ENCODE measurements at places on chromosomes 4 and X.
A peak's percentile ranks its signal among the peaks of the same experiment; 100 is the strongest.

GRCh38 chr4:133865612-133866327 lies 335.8 kb downstream of the PABPC4L start:
- DNase-seq, result no peak

DNA sequence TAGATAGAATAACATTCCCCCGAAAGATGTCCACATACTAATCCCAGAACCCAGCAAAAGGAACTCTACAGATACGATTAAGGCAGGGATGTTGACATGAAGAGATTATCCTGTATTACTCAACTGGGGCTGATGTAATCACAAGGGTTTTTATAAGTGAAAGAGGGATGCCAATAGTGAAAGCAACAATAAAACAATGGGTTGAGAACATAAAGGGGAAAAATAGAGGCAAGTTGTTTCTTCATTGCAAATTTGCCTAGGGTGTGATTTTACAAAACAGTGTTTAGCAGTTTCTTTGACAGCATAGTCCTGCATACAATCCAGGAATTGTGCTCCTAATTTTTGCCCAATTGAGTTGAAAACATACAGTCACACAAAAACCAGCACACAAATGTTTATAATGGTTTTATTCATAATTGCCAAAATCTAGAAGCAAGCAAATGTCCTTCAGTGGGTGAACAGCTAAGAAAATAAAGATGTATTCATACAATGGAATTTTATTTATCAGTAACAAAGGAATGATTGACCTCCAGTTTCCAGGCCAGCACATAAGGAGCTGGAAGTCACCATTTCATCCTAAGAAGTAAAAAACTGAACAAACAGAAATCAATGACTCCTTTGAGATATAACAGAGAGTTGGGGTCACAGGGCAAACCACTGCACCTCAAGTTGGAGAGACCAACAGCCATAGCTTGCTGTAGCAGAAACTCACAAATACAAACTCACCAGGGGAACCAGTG lies 107.2 kb downstream of the CENPC start:
- no peak for DNase-seq

DNA sequence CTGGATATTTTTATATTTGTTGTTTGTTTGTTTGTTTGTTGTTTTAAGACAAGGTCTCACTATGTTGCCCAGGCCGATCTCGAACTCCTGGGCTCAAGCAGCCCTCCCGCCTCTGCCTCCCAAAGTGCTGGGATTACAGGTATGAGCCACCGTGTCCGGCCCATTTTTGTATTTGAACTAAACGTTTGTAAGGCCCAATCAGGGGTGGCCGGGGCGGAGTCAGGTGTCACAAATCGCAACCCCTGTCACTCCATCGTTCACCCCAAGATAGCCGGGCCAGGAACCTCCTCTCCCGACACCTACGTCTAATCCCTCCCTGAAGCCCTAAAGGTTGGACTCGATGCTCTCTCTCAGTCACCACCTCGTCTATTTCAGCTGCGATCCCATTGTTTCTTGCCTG lies 722 bp upstream of the EFHC2 start:
- peak; percentile 57 for DNase-seq

GRCh38 chr4:147987252-147987651 lies 255.4 kb downstream of the ARHGAP10 start:
- no peak for DNase-seq

DNA sequence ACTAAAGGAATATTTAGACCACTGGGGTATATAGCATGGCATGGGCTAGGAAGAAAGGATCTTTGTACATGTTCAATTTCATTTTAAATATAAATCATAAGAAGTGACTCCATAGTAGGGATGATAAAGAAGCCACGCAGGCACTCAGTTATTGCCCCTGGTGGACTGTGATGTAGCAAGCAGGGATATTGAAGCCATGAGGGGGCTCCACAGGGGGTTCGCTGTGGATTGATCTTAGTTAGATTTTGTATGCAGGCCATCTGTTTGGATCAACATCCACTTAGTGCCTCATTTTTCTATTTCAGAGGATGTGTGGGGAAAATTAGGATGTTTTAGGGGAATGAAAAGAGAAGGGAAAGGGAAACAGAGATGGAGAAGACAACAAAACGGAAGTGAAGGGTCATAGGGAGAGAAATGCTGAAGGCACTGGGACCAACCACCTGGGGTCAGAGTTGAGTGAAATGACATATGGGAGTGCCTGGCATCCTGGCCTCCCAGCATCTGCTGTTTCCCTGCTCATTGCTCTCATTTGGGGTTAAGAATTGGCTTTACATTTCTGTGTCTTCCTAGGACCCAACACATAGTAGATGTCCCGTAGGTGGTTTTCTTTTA lies 11.2 kb upstream of the FREM3 start:
- no peak for DNase-seq

GRCh38 chr4:6229095-6229494 lies 28.7 kb upstream of the JAKMIP1 start:
- DNase-seq, result no peak

- no peak for DNase-seq
Observed at GRCh38 chr4:54256491-54257486, 27.7 kb downstream of the PDGFRA start.

DNA sequence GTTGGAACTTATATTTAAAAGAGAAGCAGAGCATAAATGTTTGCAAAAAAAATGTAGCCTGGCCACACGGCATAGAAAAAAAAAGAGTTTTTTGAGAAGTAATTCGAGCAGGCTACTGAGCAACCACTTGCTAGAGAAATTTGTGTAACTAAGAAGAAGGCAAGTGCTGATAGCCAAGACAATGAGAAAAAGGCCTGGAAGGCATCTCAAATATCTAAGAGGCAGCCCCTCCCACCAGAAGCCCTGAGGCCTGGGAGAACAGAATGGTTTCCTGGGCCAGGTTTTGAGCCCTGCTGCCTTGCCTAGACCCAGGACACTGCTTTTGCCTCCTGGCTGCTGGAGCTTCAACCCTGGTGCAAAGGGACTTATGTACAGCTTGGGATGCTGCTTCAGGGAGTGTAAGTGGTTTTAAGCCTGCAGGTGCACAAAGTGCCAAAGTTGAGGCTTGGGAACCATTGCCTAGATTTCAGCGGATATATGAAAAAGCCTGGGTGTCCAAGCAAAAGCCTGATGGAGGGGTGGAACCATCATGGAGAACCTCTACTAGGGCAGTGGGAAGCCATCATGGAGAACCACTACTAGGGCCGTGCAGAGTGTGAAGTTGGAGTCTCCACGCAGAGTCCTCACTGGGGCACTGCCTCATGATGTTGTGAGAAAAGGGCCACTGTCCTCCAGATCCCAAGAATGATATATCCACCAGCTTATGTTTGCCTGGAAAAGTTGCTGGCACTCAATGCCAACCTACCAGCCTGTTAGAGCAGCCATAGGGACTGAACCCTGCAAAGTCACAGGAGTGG lies 9.7 kb downstream of the TECRL start:
- no peak for DNase-seq

GRCh38 chr4:177119691-177120090 lies 190.0 kb upstream of the NEIL3 start:
- no peak for DNase-seq

DNA sequence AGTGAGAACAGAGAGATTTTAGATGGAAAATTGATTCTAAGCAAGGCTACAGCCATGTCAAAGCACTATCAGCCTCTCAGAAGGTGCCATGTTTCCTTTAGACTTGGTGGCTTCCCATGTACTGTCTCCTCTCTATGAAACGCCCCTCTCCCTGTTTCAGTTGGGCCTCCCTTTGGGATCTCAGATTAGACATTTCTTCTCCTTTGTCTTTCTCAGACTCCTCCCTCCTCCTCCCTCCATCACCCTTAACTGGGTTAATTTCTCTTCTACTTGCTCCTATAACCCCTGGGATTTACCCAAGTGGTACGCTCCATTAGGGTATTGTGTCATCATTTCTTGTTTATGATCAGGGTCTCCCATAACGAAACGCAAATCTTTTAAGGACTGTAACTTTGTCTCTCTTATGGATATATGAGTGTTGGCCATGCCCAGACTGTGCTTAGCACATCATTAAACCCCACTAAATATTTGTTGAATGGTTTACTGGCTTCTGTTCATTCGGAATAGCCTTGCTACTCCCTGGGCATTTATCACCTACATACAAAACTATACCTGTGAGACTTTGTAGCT lies 106.8 kb downstream of the FAM9B start:
- DNase-seq, result no peak

DNA sequence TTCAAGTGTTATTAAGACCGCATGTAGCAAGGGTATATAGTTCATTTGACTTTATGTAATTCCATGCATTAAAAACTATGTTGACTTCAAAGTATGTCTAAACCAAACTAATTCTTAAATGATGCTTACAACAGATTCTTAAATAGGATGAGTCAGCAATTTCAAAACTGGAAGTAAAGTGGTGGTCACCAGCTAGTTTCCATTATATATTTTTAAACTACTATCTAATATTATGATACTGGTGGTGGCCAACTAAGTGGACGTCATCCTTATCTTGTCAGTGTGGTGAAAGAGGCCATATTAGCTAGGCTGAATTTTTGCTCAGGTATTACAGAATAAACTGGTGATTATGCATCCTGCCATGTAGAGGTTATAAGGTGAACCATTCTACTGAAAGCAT lies 1.2 kb downstream of the IL15 start:
- no peak for DNase-seq

- DNase-seq, result no peak
Observed at GRCh38 chr4:150931796-150932195, 83.3 kb downstream of the LRBA start.

DNA sequence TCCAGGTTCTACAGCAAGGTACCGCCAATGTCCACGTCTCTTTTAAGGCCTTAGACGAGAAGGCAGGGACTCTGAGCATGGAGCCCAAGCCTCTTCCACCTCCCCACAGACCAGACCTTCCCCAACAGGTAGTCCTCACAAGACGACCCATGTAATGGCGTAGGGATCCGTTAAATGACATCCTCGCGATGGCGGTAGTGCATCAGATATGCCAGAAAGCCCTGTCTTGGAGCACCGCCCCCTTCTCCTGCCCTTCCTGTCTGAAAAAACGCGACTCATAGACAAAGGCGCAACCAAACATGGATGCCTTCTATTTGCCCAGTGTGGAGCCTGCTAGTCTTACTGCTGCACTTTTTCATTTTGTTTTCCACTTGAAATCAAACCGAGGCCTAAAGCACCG lies 185.4 kb downstream of the OR13H1 start:
- peak; percentile 69 for DNase-seq
